ENCODE measurements at places on chromosomes 13 and 19.

DNA sequence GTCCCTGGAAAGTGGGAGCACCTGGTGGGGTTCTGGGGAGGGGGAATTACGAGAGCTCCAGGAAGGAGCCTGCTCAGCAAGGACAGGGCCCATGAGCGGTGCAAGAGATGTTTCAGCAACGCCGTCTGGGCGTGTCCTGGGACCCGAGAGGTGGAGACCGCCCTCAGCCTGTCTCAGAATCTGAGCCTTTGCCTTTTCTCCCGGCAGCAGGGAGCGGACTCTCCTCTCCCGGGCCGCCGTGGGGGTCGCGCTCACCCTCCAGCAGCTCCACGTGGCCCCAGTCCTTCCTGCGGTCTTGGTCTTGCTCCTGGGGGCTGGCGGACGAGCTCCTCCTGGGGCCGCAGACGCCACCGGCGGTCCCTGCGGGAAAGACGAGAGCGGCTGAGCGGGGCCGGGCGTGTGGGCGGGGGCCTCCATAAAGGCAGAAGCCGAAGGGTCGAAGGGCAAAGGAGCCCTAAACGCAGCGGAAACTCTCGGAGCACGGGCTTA, 714 bp downstream of the POLRMT start:
- no peak for DNase-seq

DNA sequence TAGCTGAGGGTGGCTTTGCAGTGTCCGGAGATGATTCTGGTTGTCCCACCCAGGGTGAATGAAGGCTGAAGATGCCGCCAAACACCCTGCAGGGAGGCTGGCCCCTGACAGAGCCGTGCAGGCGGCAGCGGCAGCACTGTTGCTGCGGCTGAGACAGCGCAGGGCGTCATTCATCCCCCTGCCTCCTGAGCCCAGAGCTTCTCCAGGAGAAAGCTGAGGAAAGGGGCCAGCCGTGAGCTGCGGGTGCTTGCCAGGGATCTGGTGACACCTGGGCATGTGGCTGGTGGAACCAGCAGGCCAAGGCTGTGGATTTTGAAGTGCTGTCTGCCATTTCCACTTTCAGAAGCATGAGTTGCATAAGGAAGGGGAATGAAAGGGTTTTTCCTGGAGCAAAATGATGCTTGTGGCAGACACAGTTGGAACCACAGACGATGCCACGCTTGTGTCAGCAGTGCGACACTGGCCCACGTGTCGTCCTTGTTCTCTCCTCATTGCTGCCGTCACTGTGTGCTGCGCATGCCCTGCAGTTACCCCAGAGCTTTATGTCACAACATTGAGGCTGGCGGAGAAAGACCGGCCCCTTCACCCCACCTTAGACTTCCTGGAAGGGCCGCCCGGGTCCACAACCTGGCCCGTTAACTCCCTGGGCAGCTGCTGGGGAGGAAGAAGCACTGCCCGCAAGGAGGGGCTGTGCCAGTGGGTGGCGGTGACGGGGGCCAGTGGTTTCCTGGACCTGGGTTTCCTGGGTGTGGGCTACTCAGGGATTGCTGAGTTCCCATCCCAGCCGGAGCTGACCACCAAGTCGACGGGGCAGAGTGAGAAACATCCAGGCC, 22.7 kb downstream of the TFDP1 start:
- DNase-seq = no peak

DNA sequence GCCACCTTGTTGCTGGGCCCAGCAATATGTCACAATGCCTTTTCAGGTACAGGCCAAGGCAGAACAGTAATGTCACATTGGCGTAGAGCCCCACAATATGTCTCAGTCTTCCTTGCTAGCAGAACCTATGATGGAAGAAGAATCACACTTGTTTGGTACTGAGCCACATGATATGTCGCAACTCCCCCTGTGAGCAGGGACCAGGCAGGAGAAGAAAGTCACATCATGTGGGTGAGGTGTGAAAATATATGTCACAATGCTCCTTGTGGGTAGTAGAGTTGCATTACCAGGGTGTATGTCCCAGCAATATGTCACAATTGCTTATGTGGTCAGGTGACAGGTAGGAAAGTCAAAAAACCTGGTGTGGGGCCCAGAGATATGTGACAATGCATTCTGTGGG, 7.1 kb upstream of the ZNF91 start:
- no peak for DNase-seq

DNA sequence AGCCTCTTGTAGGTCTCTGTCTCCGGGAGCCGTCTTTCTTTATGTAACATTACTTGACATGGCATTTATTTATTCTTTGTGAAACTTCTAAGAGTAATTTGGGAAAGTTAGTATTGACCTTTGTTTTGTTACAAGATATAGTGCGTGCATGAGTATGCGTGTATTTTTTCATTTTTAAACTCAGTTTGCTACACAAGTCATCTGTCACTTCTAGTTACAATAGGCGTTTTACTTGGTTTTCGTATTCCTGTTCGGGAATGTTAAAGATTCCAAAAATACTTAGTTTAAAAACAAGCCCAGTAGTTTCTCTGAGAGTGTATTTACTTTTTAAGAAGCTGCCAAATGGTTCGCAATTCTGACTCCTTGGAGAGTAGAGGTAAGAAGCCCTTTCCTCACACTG, 3.2 kb downstream of the PDS5B start:
- no peak for DNase-seq

DNA sequence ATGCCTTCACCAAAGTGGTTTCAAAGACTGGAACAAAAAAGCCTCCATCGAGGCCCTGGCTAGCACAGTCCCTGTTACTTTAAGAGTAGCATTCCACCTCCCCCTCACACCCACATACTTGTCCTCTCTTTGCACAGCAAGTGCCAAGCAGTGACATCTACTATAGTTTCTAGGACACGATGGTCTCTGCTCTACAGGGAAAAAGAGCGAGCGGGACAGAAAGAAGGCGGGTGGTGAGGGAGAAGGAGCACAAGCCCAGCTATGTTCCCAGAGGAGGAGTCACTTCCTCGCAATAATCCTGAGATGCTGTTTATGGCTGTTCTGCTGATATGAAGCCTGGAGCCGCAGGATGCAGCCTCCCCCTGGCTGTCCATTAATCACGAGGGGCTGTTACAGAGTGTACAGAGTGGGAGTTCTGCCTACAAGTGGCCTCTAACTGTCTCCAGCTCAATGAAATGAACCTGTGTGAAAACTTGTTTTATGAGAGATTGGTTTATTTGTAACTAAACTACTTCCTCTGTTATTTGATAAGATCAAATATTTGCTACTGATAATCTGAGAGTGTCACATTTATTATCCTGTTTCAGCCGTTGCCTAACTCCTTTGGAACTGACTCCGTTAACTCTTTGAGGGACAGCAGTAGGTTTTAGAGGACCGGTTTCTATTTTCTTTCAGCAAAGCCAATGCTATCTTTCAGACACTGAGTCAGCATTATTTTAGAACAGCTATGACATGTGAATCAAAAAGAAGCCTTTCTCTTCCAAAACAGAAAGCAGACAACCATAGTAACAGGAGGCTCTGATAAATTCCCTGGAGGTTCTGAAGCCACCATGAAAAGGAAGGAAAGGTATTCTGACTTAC, 208.0 kb downstream of the SPRY2 start:
- no peak for DNase-seq

Data from effector memory CD8-positive, alpha-beta T cell (primary cell).